ENCODE measurements at places on chromosomes 4 and X.

GRCh38 chr4:6473264-6474052 lies 1.0 kb upstream of the PPP2R2C start:
- no peak for DNase-seq

DNA sequence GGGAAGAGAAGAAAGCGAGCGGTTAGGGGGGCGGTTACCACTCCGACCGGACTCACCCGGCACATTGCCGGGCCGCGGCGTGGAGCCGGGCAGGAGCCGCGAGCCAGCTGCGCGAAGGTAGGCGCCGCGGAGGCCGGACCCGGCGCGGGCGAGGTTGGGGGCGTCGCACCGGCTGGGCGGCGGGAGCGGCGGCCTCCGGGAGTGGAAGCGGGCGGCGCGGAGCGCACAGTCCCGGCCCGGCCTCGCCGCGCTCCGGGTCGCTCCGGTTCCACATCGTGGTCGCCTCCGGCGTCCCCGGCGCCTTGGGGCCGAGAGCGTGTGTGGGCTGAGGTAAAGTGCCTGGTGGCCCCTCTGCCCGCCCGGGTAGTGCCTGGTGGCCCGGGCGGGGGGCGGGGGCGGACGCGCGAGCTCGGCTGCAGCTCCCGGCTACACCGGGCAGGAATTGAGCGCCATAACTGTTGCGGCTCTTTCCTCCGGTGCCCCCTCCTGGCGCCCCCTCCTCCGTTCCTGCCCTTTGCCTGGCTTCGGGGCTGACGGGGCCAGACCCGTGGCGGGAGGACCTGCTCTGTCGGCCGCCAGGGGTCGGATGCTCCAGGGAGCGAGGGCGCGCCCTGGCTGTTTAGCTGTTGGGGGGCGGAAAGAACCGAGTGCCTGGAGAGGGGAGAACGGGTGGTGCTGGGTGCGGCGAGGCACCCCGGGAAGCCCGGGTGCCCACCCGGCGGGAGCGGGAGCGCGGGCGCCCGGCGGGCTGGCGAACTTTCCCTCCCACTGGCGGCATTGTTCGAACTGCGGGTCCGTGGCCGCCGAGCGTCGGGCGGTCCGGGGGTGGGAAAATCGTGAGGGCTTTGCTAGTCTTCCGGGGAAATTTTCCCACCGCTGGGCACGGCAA lies 626 bp downstream of the JADE3 start:
- DNase-seq = peak; percentile 63

DNA sequence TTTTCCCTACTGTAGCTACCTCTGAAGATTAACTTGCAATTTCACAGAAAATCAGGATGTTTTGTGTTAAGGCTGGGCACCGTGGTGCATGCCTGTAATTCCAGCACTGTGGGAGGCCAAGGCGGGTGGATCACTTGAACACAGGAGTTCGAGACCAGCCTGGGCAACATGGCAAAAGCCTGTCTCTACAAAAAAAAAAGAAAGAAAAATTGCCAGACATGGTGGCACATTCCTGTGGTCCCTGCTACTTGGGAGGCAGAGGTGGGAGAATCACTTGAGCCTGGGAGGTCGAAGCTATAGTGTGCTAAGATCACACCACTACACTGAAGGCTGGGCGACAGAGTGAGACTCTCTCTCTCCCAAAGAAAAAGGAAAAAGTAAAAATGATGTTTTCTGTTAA lies 27.4 kb downstream of the APELA start:
- no peak for DNase-seq

GRCh38 chrX:68697465-68698125 lies 50.1 kb downstream of the STARD8 start:
- DNase-seq = no peak

DNA sequence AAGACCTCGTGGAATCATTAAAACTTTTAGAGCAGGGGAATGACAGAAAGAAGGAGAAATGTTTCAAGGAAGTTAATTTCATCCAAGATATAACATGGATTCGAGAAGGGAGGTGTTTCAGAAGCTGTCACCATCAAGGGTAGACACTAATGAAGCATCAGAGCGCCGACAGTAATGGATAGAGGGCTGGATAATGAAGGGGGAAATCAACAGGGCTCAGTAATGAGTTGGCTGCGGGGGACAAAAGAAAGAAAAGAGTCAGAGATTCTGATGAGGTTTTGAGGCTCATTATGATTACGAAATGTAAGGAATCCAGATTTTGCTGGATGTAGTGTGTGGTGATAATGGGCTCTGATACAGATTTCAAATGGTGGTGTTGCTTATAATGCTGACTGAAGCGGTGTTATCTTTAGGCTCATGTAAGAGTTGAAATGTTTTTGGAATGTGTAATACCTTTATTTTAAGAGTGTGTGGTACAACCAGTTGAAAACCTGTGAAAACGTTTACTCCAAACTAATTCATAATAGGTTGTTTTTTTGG lies 39.3 kb upstream of the TENM3 start:
- no peak for DNase-seq

DNA sequence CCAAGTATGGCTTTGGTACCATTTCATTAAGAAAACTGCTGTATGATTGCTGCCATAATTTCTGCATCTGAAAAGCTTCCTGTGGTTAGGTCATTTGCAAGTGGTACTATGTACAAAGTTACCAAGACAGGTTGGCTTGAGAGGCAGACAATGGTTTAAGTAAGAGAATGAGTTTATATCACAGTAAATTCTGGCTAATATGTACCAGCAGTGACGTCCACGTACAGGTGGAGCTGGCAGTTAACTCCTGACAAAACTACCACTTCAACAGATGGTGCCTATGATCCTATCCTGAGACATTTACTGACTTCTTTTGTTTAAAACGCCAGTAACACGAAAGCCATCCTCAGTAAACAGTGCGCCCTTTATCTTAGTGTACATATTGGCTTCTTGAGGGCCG lies 198.4 kb downstream of the NR3C2 start:
- DNase-seq = no peak

DNA sequence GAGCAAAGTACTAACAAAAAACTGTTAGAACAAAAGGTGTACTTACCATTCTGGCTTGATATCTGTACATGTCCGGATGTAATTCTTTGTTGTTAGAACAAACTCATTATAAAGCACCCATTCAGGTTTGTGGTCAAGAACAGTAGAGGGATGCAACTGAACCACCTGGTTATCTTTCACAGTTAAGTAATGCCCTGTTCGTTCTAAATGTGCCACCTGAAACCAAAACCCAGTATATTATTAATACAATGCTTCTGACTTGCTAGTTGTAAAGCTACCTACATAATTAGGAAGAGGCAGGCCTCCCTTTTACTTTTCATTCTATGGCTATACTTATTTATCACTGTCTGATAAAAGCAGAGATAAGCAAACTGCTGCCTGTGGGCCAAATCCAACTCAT lies 54.8 kb downstream of the DHX15 start:
- DNase-seq = no peak

GRCh38 chrX:15151267-15152186 lies 118.4 kb downstream of the ASB9 start:
- no peak for DNase-seq

GRCh38 chr4:83510442-83510841 lies 25.5 kb upstream of the GPAT3 start:
- no peak for DNase-seq

DNA sequence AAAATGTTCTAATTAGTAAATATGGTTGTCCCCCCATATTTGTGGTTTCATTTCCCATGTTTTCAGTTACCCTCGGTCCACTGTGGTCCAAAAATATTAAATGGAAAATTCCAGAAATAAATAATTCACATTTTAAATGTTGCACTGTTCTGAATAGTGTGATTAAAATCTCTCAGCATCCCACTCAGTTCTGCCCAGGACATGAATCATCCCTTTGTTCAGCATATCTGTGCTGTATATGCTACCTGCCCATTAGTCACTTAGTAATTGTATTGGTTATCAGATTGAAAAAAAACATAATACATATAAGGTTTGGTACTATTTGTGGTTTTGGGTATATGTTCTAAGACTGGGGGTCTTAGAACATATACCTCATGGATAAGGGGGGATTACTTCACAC lies 55.1 kb upstream of the NXF3 start:
- DNase-seq = no peak

GRCh38 chr4:32745351-32745750 lies 2025.2 kb downstream of the PCDH7 start:
- DNase-seq = no peak

DNA sequence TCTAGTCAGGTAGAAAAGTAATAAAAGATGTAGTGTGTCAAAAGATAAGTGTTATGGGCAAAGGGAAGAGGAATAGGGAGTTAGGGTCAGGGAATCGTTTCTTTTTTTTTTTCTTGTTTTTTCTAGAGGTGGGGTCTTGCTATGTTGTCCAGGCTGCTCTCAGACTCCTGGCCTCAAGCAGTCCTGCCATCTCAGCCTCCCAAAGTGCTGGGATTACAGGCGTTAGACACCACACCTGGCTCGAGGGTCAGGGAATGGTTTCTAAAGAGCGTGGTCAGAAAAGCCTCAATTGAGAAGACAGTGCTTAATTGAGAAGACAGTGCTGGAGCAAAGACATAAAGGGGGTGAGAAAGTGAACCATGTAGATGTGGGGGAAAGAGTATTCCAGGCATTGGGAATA lies 19.1 kb downstream of the SMARCAD1 start:
- DNase-seq = no peak

DNA sequence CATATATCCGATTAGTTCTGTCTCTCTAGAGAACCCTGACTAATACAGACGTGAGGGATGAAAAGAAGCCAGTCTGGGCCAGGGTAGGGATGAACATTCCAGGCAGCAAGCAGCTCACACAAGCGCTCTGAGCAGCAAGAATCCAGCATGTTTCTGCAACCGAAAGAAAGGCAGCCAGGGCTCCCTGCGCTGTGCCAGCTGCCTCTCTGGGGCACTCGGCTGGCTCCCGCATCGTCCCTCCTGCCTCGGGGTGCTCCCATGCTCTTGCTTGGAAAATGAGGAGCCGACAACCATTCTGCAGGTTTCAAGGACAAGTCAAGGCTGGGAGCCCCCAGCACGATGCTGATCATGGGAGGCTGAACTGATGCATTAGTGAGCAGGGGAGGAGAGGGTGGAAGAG lies 7.0 kb downstream of the JAKMIP1 start:
- no peak for DNase-seq

GRCh38 chrX:107684956-107685385 lies 56.7 kb downstream of the PRPS1 start:
- DNase-seq = peak; percentile 89

DNA sequence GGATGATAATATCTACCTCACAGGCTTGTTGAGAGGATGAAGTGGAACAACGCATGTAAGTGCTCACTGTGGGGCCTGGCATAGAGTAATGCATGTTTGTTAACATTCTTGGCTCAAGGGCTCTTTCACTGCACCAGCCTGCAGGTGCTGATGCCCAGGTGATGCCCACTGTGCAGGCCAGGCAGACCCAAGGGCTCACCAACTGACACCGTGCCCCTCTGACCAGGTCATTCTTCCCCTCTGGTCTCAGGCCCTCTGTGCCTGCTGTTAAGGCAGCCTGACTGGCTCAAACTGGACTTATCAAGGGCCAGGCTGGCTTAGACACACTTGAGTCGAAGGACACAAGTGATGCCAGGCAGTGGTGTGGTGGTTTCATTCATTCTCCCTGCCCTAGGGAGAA lies 90.5 kb downstream of the PJA1 start:
- DNase-seq = no peak

GRCh38 chr4:65917486-65917885 lies 247.2 kb upstream of the EPHA5 start:
- DNase-seq = no peak

DNA sequence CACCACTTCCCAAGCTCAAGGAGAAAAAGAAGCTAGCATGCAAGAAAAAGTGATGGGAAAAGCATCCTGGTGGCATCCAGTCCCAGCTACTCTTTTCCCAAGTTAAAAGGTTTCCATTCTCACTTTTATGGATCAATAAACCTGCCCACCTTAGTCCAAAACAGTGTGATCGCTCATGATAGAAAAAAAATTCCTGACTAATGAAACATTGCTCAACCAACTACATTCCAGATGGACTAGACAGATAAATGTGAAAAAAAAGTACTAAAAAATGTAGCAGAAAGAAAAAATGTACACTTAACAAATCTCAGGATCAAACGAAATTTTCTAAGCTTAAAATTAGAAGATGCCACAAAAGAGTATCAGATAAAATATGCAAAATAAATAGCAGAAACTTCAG lies 312.2 kb downstream of the TMA16 start:
- DNase-seq = no peak

- DNase-seq = no peak
Measured at GRCh38 chrX:13085526-13085925, 41.1 kb upstream of the FAM9C start.

GRCh38 chr4:17497890-17498523 lies 13.9 kb downstream of the QDPR start:
- no peak for DNase-seq

DNA sequence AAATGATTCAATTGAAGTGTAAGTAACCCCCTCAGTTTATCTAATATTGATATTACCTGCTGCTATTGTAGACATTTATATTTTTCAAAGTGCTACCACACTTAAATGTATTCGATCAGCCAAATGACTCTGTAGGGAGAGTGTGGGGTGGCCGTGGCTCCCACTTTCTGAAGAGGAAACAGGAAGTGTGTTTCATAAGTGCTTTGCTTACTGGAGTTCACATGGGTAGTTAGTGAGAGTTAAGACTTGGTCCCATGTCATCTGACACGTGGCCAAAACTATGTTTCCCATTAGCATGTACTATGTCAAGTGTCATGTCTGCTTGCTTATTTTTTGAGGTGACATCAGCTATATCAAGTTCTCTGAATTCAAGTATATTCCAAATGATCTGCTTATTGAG lies 308.1 kb upstream of the GATB start:
- DNase-seq = no peak

- no peak for DNase-seq
Measured at GRCh38 chrX:67720344-67720743, 176.5 kb downstream of the AR start.

DNA sequence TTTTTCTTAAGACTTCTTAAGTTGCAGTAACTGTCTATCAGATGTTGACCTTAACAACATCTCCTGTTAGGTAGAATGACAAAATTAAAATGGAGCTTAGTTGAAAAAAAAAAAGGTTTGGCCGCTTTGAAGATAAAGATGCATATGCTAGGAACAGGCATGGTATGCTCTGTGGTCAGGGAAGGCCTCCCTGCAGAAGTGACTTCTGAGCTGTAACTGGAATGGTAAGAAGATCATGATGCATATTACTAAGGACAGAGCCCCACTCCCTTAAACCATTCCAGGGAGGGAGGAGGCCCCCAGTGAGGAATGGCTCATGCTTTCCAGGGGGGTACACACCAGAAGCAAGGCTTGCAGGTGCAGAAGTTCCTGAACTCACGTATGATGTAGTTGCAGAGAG lies 43.7 kb downstream of the PDLIM5 start:
- no peak for DNase-seq

GRCh38 chr4:188295899-188296298 lies 156.7 kb downstream of the TRIML1 start:
- no peak for DNase-seq

- no peak for DNase-seq
Measured at GRCh38 chrX:44913656-44914531, 40.9 kb downstream of the KDM6A start.

GRCh38 chr4:138114434-138114833 lies 127.7 kb downstream of the SLC7A11 start:
- DNase-seq = no peak

GRCh38 chr4:89598602-89599001 lies 238.4 kb downstream of the SNCA start:
- no peak for DNase-seq

GRCh38 chr4:99074816-99075215 lies 13.8 kb downstream of the ADH5 start:
- DNase-seq = no peak
